ENCODE measurements at places on chromosomes 12 and 14.

DNA sequence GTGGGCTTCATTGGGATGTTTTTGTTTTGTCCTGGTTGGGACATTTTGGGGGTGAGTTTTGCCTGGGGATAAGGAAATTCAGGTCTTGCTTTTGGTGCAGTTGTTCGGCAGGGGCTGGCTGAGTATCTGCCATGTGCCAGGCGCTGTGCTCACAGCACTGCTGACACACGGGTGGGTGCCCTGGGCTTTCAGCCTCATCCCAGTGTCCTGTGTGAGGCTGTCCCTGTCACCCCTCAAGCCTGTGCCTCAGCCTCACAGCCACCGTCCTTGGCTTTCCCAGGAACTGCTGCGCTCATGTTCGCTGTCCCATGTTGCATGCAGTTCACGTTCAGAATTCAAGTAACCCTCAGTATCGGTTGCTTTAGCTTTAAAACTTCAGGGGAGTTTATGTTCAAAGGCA is 24.9 kb downstream of the XRCC3 start:
- no peak for DNase-seq

DNA sequence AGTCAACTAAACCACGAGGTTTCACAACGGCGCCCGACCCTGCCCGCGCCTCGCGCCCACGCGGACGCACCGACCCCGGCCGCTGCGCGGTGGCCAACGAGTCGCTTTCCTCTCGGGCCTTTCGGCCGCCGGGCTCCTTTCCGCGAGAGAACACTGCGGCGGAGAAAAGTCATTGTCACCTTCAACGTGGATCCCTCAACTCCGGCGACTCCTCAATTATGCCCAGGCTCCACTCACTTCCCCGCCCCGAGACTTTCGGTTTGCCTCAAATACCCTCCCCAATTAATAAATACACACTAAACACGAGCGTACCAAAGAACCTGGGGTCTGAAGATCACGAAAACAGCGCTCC is 450 bp downstream of the SINHCAF start:
- peak; percentile 41 for DNase-seq

DNA sequence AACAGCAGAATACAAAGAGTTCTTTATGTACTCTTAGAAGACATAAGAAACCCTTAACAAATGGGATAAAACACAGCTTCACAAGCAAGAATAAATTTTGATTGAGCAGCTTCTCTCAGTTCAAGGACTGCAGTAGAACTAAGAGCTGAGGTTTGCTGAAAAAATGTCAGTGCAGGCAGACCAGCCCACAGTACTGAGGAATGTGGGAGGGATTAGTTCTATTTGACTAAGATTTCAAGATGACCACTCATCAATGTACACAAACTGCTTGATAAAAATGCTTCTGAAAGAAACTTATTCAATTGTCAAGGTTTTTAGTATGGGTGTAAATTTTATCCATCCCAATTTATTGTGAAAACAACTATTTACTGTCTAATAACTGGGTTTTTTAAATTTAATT is 138.4 kb downstream of the SEC23A start:
- no peak for DNase-seq

DNA sequence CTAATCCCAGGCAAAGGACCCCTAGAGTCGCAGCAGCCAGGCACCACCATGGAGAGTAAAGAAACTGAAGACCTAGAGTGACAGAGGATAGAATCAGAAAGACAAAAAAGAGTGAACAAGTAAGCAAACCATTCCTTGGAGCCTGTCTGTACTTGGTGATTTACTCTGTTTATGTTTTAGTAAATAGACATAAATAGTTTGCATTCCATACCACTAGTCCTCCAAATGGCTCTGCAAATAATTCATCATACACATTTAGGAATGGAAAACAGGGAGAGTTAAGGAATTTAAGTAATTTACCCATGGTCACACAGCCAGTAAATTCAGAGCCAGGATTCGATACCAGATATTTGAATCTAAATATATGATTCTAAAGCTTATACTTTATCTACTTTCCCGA is 2.8 kb downstream of the OLR1 start:
- DNase-seq = no peak

DNA sequence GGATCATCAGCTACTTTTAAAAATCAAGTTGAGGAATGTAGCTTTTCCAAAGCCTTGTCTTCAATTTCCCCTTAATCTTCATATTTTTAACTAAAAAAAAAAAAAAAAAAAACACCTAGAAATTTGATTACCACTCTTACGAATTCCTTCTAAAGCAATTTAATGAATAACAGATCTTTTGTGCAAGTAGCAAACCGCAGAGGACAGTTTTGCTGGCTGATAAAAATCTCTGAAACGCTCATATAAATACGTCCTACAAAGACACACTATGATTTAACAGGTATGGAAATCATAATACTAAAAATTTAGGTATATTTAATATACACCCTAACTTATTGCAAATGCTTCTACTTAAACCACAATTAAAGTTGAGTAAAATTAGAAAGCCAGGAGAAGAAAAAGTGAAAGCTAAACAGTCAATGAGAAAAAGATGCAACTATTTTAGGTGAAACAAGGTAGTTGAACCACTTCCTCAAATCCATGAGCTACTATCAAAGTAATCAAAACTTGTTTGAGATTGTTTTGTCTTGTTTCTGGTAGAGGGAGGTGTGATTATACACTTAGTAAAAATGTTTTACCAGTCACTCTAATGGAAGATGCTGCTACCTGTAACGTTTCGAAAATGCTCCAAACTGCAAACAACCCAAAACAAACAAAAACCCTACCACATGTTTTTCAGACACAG is 2.2 kb downstream of the PAWR start:
- DNase-seq = no peak

- DNase-seq = no peak
Observed at GRCh38 chr12:80443974-80444666, at the start of gene PTPRQ. Gene PTPRQ, plus strand, starts transcription at chr12:80444235. Its CDS starts 111 bp downstream, at chr12:80444346.

DNA sequence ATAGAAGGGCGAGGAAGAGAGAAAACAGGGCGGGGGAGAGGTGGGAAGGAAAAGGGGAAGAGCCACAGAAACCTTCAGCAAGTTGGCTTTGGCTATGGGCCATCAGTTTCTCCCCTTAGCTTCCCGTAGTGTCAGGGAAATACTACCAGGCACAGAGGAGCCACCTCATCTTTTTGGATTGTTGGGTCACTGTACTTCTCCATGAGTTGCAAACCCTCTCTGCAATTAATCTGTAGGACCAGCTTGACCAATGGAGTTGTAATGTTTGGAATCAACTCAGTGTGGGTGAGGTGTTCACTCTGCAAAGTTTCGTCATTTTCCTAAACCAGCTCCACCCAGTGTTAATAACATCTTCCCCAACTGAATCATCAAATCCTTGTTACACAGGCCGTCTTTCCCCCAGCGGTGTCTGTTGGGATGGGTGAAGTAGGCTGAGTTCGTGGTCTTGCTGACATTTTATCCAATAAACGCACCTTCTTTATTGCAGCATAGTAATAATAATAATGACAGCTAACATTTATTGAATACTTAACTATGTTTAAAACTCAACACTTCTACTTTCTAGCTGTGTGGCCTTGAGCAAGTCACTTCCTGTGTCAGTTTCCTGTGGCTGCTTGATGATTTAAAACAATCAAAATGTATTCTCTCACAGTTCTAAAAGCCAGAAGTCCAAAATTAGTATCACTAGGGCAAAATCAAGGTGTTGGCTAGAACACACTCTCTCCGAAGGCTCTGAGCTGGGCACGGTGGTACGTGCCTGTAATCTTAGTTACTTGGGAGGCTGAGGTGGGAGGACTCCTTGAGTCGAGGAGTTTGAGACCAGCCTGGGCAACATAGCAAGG is 8.1 kb upstream of the GLTP start:
- DNase-seq = no peak

Data from stimulated activated CD4-positive, alpha-beta T cell treated with anti-CD3 and anti-CD28 coated beads, Interleukin-4, amount 100 ng/mL, for 1 hour (primary cell).